ENCODE measurements at places on chromosomes 1 and 21.

GRCh38 chr1:119326251-119326650 lies 42.3 kb upstream of the HAO2 start:
- DNase-seq: no peak

- no peak for DNase-seq
Observed at GRCh38 chr1:38558500-38559445, 300.8 kb downstream of the RRAGC start.

- DNase-seq: no peak
Observed at GRCh38 chr1:196619721-196620120, 11.5 kb upstream of the KCNT2 start.

DNA sequence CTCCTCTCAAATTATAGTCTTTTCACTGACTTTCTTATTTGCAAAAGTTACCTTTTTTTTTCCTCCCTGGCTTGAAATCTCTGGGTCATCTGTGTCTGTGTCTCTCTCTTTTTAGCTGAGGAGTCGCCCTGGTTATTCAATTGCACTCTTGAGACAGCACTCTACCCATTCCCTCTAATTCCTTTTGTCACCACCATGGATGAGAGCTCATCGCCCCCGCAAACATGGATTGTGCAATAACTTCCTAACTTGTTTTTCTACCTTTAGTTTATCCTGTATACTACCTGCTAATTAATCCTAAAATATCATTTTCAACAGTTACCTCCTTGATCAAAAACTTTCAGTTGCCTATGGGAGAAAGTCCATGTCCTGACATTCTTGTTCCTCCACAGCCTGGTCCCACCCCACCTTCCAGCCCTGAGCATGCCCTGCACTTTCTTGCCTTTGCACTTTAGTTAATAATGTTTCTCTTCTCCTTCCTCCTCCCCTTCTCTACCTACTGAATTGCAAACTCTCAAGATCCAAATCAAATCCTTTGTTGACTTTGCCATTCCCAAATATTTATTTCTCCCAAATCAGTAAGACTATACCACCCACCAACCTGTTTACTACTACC lies 110.4 kb upstream of the MAGI3 start:
- no peak for DNase-seq

- DNase-seq: no peak
Observed at GRCh38 chr21:45334134-45334533, 46.4 kb upstream of the POFUT2 start.

DNA sequence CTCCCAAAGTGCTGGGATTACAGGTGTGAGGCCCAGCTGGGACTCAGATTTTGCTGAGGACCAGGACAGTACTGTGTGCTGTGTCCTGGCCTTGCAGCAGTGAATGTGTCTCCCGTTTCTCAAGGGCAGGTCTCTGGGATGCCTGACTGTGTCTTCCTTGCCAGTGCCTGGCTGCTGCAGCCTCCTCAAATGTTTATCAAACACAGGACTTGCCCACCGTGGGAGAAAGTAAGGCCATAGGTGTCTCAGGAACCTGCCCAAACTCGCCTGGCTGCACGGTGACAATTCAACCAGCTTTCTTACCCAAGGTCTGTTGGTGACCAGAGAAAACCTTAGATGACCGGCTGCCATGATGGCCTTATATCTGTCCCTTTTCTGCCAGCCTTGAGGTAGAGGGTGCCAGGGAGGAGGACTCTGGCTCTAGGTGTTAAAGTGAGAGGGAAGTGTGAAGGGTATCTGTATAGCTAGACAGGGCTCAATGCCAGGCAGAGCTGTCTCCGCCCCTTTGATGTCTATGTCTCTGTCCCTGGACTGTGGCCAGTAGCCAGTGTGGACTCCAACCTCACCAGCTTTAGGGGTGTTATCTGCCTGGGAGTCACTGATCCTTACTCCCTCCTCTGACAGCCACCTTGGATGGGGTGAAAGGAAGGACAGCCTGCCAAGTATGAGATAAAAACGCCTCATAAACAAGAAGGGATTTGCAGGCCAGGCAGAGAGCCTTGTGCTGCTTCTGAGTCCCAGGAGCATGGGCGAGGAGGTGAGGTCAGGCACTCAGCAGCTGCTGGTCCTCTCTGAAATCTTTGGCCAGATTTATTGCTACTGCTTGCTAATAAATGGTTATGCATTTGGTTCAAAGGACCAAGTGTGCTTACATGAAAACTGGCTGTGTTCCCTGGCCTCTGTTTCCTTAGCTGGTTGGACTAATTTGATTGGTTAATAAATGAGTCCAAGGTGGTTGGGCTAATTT lies 22.3 kb downstream of the IL6R start:
- DNase-seq: no peak

DNA sequence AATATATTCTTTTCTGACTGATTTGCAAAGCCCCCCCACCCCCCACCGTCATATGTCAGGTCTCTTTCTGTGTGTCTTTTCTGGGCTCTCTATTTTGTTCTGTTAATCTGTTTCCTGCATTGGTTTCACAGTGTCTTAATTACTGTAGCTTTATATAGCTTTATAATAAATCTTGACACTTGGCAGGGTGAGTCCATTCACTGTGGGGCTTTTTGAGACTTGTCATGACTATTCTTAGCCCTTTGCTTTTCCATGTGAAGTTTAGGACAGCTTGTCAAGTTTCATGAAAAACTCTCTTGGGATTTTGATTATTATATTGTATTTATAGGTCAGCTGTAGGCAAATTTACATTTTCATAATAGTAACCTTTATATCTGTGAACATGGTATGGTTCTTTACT lies 50.4 kb downstream of the MIGA1 start:
- no peak for DNase-seq

DNA sequence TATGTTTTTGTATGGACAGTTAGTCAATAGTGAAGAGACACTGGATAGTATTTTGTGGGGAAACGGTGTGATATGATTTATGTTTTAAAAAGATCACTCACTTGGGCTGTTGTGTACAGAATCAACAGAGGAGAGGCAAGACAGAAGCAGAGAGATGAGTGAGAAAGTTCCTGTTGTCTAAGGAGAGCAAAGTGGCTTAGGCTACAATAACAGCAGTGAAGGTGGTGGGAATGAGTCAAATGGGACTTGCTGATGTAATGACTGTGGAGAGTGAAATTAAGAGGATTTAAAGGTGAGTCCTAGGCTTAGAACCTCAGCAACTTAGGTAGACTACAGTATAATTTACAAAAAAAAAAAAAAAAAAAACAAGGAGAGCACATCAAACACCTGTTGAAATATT lies 169.2 kb upstream of the HP1BP3 start:
- no peak for DNase-seq

DNA sequence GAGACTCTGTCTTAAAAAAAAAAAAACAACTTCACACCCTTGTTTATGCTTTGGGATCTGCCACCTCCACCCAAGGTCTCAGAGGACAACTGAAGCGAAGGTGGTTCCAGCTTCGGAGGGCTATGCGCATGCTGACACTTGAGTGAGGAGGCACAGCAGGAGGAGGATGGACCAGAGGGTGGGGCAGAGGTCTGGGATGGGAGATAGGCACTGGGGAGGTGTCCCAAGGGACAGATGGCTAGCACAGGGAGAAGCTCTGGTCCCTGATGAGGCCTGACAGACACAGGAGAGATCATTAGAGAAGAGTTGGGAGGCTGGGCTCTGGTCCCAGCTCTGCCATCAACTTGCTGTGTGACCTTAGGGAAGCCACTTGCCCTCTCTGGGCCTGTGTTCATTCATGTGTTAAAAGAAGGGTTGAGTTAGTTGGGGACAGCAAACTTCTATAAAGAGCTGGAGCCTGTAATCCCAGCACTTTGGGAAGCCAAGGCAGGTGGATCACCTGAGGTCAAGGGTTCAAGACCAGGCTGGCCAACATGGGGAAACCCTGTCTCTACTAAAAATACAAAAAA lies 16.8 kb downstream of the E2F2 start:
- DNase-seq: no peak

DNA sequence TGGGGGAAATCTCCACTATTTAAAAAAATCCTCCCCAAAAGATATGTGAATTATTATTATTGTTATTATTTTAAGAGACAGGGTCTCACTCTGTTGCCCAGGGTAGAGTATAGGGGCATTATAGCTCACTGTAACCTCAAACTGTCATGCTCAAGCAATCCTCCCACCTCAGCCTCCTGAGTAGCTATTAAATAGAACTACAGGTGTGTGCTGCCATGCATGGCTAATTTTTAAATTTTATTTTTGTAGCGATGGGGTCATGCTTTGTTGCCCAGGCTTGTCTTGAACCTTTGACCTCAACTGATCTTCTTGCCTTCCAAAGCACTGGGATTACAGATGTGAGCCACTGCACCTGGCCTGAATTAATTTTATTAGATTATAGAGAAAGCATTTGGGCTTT lies 116.8 kb downstream of the RABGAP1L start:
- no peak for DNase-seq

GRCh38 chr1:207805841-207806421 lies 54.1 kb downstream of the CD46 start:
- DNase-seq: no peak

DNA sequence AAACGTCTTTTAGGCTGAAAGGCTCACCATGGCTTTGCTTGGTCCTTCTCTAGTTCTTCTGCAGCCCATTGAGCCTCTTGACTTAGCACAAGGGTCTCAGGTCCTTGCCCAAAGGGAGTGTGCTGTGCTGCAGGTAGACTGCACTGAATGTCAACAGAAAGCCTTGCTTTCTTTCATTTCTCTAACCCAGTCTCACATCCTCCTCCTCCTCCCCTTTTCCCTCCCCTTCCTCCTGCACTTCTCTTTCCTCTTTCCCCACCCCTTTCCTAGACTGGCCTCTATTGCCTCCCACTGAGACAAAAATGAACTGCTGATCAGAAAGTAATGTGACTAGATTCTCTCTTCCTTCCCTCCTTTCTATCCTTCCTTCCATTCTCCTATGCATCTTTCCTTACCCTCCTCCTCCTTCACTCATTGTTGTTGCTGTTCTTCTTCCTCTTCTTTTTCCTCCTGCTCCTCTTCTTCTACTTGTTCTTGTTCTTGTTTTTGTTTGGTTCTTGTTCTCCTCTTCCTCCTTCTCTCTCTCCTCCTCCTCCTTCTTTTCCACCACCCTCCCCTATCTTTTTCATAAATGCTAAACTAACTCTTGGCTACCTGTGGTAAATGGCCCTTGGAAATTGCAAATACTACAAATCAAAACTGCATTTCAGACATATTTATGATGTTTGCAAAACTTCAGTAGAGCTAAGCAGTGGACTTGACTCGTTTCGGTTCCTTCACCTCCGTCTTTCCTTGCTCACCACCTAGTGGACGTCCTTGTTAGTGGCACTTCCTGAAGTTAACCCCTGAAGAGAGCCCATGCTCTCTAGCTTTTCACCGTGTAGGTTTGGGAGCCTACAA lies at the start of gene SELL:
TSS of gene SELL (minus strand) at position 152 of the 840 bp plus-strand sequence. CDS start at position 30, 122 bp downstream.
- no peak for DNase-seq

- no peak for DNase-seq
Observed at GRCh38 chr1:113086541-113086940, 13.5 kb downstream of the LRIG2 start.

GRCh38 chr1:28482138-28482537 lies 23.7 kb upstream of the RCC1 start:
- no peak for DNase-seq

DNA sequence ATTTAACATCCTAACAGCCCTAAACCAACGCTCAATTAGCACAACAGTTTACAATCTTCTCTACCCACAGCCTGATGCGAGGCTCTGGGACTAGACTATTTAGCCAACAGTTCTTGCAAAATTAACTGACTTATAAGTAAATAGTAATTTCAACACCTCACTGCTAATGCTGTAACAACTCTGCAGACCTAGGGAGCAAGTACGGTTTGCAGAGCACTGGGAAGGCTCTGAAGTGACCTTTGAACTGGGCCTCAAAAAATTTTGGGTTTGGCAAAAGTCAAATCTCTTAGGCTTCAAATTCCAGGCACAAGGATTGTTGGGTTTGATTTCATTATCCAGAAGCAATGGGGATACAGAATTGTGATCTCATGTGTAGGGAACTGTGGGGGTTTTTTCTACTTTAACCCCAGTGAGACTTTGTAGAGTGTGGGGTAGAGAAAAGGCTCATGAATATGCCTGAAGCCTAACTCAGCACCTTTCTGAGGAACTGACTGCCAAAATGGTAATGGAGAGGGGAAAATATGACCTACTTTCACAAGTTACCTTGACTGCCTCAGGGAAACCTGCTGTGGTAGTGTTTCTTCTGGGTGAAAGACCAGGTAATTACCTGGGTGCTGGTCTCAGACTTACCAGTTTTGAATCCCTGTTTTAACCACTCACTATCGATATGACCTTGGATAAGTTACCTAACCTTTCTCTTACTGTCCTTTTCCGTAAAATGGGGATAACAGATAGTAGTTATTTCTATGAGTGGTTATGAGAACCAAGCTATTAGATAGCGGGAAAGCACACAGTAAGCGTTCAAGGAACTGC lies 889 bp upstream of the TXLNA start:
- no peak for DNase-seq

DNA sequence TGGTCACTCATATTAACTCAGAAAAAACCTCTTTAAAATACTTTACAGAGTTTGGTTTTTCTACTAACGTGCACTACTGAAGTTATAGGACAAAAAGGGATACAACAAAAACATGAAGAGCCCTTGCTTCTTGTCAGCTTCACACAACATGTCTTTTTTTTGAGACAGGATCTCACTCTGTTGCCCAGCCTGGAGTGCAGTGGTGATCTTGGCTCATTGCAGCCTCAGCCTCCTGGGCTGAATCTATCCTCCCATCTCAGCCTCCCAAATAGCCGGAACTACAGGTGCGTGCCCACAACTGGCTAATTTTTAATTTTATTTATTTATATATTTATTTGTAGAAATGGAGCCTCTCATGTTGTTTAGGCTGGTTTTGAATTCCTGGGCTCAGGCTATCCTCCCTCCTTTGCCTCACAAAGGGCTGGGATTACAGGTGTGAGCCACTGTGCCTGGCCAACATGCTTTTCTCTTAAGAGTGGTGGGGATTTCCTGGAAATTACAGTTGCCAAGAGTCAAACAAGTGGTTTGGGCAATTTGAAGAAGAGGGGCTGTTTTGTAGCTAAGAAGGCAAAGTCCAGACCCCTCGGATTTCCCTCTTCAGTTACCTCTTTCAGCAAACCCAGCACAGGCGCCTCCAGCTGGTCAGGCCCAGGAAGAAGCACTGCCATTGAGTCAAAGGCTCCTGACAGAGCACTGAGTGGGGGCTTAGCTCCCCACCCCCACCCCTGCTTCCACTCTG lies 6.4 kb upstream of the SMPDL3B start:
- DNase-seq: no peak

GRCh38 chr1:157113106-157113505 lies 13.5 kb upstream of the ETV3L start:
- DNase-seq: no peak

- no peak for DNase-seq
Observed at GRCh38 chr1:20385630-20386029, 95.0 kb downstream of the VWA5B1 start.

DNA sequence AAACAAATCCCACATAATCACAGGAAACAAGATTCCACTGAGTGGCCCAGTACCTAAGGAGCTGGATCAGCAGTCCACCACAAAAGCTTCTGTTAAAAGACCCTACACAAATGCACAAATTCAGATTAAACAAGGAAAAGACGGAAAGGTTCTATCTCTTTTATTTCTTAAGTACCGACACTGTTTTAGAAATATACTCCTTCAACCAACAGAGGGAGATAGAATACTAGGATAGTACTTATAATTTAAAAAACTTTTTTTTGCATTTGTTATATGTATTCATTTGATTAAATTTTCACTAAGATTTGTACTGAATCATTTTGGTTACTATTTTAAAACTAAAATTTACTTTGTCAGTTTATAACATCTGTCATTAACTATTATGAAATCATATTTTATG lies 12.5 kb downstream of the CDC7 start:
- no peak for DNase-seq

- DNase-seq: no peak
Observed at GRCh38 chr1:116857092-116857491, 52.6 kb upstream of the PTGFRN start.

Measured in vagina (tissue), 2 donors.